ENCODE measurements at places on chromosomes 5 and 9. TPM values are rescaled to one million over a fixed set of nuclear protein-coding genes. Genes with fewer than 3 reads are reported as not detected.

LRRC19 gene
- total RNA-seq: not detected

EDIL3 gene
- total RNA-seq: 5.6 TPM

GRCh38 chr5:66860199-66860975 is 264.2 kb downstream of the MAST4 start:
- no peak for DNase-seq

- peak; percentile 71 for DNase-seq
Measured at GRCh38 chr5:181188700-181189362, 16.2 kb downstream of the TRIM7 start.

- no peak for DNase-seq
Measured at GRCh38 chr9:136544964-136545691, 720 bp downstream of the NOTCH1 start.

Data from progenitor cell of endocrine pancreas (in vitro differentiated cells).